HFFc6 (cell line): ENCODE measurements at places on chromosomes 12 and 14. TPM values are rescaled to one million over a fixed set of nuclear protein-coding genes. Genes with fewer than 3 reads are reported as not detected.

- peak; percentile 93 for DNase-seq
Measured at GRCh38 chr12:108630481-108631207, 3.0 kb downstream of the SELPLG start.

The NRXN3 gene
- 0.07 to 0.27 TPM (median 0.19 TPM) in 3 replicates for total RNA-seq

- DNase-seq: no peak
Measured at GRCh38 chr12:1879633-1880032, 38.8 kb downstream of the CACNA2D4 start.

DNA sequence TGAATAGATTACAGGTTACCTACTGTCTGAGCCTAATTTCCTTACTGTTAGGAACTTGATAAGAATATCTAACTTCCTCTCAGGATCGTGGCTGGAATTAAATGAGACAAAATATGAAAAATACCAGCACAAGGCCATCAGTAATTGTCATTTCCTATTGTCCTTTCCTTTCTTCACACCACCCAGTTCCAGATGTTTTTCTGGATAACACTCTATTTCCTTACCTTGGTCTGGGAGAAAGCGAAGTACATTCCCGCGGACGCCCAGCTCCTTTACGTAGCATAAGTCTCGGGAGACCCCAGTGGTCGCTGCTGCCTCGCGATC lies 376 bp downstream of the GDF3 start:
- no peak for DNase-seq
